ENCODE measurements at places on chromosomes 1 and 21.

DNA sequence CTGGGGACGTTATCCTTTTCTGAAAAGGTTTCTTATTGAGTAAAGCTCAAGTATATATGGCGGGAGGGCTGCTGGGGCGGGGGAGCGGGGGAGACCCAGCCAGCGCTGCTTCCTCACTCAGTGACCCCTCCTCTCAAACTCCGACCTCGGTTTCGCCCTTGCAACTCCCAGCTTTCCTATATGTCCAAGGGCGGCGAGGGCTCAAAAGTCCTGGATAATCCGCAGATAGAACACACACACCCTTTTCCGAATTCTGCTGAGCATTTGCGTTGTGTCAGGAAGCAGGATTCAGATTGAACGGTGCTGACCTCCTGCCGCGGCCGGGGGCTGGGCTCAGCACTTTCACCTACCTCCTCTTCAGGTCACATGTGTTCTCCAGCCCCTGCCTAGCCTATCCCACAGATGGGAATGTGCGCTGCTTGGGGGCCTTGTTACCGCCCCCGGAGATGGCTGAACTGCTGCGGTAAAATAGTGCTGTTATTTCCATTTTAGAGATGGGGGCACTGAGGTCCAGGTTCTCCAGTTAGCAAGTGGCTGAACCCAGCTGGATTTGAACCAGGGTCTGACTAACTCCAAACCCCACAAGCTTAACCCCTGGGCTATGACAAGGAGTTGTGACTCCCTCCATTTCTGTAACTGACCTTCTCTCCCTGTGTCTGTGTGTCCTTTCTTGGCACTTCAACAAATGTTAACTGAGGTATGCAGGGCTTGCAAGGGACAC is 795 bp upstream of the AHDC1 start:
- no peak for DNase-seq

- no peak for DNase-seq
Observed at GRCh38 chr1:166679369-166679768, 159.9 kb upstream of the POGK start.

GRCh38 chr1:209648931-209649776 is 3.1 kb downstream of the LAMB3 start:
- DNase-seq = peak; percentile 97

DNA sequence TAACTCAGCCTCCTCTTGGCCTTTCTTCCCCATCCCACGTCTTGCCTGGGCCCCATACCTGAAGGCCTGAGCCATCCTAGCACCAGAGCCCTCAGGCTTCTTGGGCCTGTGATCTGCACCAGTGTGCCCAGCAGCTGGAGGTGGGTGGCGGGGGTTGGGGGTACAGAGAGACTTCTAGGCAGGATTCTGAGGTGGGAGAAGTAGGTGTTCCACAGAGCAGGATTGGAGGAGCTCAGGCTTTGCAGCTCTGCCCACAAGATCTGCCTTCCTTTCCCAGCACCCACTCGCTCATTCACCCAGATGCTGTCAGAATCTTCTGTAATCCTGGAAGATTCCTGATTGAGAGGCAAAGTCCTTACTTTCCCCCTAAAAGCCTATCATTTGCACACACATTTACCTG is 10.0 kb upstream of the GJB5 start:
- DNase-seq = no peak

DNA sequence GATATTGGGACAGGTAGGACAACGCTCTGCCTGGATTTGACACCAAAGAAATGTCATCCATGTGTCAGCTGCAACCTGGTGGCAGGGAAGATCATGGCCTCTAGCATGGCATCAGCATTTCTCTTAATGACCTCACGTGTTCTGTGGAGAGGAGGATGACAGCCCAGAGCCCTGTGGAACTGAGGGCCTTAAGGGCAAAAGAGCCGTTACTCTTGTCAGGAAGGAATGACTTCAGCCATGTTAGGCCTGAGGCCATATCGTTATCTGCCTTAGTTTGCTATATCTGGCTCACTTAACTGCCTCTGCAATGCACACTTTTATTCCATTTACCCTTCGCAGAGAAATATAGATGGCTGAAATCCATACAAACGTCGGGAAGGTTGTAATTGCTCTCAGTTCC is 83.2 kb upstream of the PBX1 start:
- no peak for DNase-seq

- no peak for DNase-seq
Observed at GRCh38 chr1:185632659-185633423, 101.3 kb upstream of the HMCN1 start.

- no peak for DNase-seq
Observed at GRCh38 chr1:182107209-182107608, 45.7 kb upstream of the ZNF648 start.

- DNase-seq = peak; percentile 90
Observed at GRCh38 chr21:26842974-26843932, 2.0 kb downstream of the ADAMTS1 start.

DNA sequence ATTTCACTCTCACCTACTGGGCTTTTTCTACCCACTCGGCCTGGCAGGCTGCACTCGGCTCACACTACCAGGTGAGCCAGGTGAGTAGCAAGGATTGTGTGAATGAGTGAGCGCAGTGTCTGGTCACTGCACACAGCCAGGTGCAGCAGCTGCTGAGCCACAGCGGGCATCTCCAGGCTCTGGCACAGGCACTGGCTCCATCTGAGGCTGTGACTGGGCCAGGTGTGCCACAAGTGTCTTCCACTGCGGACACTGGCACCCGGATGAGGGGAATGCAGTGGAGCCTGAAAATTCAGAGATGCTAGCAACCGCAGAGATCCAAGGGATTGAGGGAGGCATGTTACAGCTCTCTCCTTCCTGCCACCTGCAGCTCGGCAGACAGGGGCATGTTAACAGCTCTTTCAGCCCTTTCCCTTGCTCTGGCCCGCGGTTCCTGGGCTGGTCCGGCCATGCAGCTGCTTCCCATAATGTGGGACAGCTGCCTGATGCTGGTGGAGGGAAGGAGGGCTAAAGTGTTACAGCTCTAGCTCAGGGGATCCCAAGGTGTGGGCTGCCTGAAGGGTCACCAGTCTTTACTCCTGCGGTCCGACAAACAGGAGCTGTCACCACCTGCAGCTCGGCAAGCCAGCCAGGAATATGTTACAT is 1038.3 kb downstream of the AMY1C start:
- no peak for DNase-seq

GRCh38 chr1:112674986-112675727 is 698 bp downstream of the MOV10 start:
- peak; percentile 56 for DNase-seq

GRCh38 chr1:63770381-63770780 is 3.4 kb upstream of the ROR1 start:
- no peak for DNase-seq

DNA sequence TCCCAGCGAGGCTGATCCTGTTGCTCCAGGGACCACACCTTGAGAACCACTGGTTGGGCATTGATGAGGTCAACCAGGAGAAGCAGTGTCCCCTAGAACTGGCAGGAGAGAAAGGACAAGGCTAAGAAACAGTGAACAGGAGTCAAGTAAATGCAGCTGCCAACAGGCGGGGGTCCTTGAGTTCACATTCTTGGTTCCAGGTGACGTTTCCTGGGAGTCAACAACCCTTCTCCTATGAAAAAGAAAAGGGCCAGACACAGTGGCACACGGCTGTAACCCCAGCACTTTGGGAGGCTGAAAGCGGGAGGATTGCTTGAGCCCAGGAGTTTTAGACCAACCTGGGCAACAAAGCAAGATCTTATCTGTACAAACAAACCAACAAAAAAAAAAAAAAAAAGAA is 98.3 kb downstream of the KAZN start:
- no peak for DNase-seq

GRCh38 chr1:112344754-112345423 is 51.1 kb upstream of the CTTNBP2NL start:
- no peak for DNase-seq

GRCh38 chr1:66323958-66324625 is 209.9 kb upstream of the SGIP1 start:
- DNase-seq = no peak

GRCh38 chr1:26833432-26834405 is 7.2 kb downstream of the ZDHHC18 start:
- DNase-seq = no peak

DNA sequence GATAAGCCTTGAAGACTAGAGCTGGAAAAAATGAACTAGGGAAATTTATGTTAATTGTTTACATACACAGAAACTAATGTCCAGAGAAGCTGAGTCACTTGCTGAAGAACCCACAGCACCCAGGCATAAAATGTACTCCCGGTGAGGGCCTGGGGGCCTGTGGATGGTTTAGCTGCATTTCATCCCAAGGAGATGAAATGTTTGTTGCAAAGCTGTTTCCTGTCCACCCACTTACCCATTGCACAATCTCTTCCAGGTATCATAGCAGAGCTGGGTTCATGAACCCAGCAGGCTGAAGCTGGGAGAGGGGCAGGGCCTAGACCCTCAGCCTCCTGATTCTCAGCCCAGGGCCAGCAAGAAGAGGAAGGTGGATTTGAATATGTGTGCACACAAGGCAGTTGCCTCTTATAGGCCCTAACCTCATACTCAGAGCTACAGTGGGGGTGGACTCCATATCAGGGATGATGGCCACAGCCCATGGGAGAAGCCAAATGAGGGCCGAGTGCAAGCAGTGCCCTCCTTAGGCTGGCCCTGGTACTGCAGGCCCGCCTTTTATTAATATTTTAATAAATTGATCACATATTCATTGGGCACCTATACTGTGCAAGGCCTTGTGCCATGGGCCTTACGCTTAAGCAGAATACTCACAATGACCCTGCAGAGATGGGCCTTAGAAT is 110.8 kb downstream of the LACTBL1 start:
- peak; percentile 39 for DNase-seq

- no peak for DNase-seq
Observed at GRCh38 chr21:35324372-35325220, 275.5 kb upstream of the RUNX1 start.

GRCh38 chr1:23478896-23479665 is 4.9 kb downstream of the ASAP3 start:
- no peak for DNase-seq

DNA sequence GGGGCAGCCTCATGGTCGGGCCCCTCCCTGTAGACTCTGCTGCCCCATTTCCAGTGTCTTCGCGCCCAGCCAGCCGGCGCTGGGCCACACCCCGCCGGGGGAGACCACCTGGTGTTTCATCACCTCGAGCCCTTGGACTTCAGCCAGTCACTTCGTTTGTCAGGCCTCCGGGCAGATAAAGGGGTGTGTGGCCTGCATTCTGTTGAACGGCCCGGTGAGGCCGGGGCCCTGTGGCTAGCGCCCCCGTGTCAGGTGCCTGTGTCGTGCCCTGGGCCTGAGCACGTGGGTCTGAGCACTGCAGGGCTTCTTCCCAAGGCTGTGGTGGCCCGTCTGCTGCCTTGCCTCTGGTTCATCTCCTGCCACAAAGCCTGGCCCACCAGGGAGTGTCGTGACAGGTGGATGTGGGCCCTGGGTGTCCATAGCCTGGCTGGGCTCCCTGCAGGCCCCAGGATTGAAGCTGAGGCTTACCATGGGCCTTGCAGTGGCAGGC is 65.2 kb upstream of the DIP2A start:
- DNase-seq = no peak

DNA sequence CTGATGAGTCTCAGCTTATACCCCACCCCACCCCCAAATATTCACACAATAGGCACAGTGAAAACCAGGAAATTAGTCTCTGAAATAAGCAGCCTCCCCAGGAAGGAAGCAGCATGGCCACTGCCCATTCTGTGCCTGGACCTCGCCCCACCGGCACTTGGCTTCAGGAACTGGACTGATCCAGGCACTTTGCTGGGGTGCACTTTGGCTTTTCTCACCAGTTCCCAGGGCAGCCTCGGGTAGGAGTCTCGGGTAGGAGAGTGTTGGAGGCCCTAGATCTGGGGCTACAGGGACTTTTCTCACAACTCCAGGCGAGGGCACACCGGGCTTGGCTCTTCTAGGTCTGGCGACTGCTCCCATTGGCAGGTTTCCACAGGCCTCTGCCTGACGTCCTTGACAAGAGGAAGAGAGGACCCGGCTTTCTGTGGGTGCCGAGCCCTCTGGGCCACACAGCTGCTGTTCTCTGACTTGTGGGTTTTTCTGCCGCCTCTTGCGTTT is 18.7 kb downstream of the ADARB1 start:
- DNase-seq = peak; percentile 76

DNA sequence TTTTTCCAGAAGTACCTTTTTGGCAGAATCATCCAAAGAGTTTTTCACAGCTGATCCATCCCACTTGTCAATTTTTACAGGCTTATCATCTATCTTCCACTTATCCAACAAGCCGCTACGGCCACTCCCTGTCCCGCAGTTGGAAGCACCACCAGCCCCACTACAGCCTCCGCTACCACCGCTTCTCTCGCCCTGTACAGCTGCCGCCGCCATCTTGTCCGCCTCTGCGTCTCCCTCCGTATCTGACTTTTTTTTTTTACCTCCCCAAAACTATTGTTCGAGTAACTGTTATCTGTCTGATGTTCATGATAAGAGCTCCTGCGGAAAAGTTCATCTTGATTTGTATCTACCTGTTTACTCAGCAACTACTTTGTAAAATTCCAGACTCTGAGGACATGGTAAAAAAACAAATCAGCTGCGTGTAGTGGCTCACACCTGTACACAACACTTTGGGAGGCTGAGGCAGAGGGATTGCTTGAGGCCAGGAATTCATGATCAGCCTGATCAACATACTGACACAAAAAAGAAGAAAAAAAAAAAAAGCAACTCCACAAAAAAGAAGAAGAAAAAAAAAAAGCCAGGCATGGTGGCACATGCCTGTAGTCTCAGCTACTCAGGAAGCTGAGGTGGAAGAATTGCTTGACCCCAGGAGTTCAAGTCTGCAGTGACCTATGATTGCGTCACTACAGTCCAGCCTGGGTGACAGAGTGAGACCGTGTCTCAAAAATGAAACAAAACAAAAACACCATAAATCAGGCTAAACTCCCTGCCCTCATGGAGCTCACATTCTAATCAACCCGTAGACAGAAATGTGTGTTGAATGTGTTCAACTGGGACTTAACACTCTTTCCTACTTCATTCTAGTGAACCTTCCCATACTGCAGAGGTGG is 8.0 kb upstream of the EYA3 start:
- no peak for DNase-seq

GRCh38 chr1:151918819-151919610 is 9.7 kb upstream of the THEM4 start:
- no peak for DNase-seq

GRCh38 chr1:85450832-85451231 is 14.1 kb downstream of the DDAH1 start:
- no peak for DNase-seq

DNA sequence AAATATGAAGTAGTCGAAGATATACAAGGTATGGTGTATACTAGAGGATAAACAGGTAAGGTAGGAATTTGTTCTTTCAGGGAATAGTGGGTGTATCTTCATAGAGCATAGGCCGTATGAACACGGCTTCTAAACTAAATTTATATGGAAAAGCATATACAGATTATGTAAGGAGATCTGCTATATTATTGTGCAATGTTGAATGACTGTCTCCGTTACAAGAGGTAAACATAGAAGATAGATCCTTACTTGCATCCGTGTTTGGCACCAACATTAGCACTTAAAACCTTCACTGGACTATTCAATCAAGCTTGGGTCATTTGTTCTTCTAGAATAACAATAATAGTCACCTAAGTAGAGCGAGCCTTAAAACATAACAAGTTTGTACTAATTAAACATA is 45.9 kb downstream of the CLEC20A start:
- DNase-seq = no peak
